ENCODE measurements at places on chromosomes 2 and 18.

DNA sequence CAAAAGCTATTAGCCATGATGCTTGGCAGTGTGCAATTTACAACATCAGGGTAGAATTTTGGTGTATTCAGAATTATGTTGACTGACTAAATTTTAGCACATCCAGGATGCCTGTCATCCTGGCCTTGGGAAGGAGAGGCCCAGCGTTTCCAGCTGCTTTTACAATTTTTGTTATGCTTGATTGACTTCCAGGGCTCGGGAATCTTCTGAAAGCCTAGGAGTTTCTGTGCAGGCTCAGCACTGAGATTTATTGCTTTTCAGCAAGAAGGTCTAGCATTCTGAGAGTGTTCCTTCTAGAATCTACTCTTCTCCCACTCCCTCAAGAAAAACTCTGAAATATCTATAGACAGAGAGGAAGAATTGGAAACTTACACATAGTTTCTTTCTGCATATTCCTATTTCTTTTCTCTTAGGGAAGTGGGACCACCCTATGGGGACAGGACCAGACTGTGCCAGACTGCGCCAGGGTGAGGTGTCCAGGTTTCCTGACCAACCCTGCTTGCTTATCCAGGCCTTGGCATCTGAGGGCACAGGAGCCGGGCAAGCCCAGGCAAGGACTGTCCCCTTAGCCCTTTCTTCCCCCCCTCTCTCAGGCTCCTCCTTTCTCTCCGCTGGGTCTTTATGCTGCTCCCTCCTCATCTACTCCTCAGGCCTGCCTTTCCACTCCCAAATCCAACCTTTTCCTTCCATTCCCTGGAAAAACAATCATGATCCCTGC is 26.9 kb downstream of the MAIP1 start:
- DNase-seq, result no peak

- DNase-seq, result no peak
Observed at GRCh38 chr2:86781363-86781762, 9.3 kb downstream of the CD8A start.

DNA sequence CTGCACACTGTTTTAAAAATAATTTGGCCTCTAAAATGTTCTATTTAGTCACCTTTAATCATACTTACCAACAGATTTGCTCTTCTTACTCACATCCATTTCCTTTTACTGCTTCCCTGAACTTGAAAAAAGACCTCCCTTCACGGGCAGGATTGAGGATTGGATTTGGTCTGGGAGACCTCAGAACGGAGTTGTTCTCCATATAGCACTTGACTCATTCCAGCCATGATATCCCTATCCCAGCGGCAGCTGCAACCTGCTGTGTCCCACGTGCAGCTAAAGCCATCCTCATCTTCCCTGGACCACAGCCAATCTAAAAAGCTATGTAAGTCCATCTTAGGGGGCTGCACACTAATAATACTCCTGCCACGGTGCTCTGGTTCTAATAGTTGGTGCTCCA is 97.0 kb upstream of the PTPRM start:
- no peak for DNase-seq

- no peak for DNase-seq
Observed at GRCh38 chr18:50737127-50737526, 82.7 kb downstream of the MRO start.

DNA sequence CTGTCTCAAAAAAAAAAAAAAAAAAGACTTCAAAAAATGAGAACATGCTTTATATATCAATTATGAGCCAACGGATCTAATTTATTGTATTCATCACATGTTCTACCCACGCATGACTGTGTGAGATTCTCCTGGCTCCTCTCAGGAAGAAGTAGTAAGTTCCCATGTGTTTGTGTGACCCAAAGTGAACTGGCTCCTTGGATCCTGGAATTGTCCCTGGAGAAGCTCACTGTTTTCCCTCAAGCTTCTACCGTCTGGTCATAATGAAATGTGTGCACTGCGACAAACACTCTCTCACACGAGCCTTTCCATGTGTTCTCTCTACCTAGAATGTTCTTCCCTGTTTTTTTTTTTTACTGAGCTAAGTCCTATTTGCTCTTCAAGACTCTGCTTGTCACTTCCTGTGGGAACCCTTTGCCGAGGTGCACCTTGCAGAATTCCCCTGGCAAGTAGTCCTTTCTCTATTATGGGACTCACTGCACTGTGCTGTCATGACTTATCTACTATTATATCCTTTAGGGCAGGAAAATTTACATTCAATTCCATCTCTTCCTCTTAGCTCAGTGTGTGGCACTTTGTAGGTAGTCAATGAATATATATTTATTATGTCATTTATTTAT is 83.2 kb upstream of the THOC1 start:
- no peak for DNase-seq

Data from cerebellar nuclear complex (tissue), 1 donor.